ENCODE measurements at places on chromosomes 1 and 21. TPM values are rescaled to one million over a fixed set of nuclear protein-coding genes. Genes with fewer than 3 reads are reported as not detected.

- DNase-seq, result no peak
Observed at GRCh38 chr21:26965040-26965906, 1.6 kb downstream of the ADAMTS5 start.

DNA sequence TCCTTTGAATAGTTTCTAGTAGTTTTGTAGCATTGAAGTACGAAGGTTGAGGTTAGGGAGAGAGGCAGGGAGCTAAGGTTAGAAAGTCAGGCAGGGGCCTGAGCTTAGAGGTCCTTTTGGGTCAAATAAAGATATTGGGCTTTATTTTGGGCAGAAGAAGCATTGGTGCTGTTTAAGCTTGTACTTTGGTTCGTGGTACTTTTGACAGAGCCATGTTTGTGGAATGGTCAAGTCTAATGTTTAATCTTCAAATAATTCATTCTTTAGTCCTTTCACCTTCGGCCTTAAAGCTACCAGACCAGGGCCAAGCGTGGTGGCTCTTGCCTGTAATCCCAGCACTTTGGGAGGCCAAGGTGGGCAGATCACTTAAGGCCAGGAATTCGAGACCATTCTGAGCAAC is 12.5 kb downstream of the FGGY start:
- no peak for DNase-seq

DNA sequence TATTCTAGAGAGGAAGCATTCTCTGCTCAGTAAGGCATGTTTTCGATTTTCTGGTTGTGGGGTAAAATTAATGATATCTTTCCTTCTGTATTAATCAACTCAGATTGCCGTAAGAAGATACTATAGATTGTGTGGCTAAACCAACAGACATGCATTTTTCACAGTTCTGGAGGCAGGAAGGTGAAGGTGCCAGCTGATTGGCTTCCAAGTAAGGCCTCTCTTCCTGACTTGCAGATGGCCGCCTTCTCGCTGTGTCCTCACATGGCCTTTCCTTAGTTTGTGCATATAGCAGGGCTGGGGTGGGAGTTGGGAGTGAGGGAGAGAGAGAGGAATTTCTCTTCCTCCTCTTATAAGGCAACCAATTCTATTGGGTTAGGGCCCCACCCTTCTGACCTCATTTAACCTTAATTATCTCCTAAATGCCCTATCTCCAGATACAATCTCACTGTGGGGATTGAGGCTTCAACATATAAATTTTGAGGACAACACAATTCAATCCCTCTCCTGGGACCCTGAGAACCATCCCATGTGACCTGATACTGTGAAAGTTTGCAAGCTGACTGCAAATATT is 52.3 kb upstream of the MRPS6 start:
- no peak for DNase-seq

DNA sequence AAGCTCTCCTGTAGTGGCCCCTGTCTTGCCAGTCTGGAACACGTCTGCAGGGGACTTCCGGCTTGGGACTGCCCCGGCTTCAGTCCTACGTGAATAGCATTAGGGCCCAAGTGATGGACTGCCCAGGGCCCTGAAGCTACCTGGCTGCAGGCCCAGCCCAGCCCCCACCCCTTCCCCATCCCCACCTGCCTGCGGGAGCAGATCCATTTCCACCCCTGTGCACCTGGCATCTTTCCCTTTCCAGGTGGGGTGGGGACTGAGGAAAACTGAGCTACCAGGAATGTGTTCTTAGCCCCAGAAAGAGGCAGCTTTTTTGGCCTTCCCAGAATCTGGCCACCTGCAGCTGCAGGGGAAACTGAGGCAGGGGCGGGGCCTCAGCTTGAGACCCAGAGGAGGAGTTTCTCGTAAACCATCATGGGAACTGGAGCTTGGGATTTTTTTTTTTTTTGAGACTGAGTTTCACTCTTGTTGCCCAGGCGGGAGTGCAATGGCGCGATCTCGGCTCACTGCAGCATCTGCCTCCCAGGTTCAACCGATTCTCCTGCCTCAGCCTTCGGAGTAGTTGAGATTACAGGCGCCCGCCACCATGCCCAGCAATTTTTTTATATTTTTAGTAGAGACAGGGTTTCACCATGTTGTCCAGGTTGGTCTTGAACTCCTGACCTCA is 3.2 kb downstream of the EDN2 start:
- no peak for DNase-seq

DNA sequence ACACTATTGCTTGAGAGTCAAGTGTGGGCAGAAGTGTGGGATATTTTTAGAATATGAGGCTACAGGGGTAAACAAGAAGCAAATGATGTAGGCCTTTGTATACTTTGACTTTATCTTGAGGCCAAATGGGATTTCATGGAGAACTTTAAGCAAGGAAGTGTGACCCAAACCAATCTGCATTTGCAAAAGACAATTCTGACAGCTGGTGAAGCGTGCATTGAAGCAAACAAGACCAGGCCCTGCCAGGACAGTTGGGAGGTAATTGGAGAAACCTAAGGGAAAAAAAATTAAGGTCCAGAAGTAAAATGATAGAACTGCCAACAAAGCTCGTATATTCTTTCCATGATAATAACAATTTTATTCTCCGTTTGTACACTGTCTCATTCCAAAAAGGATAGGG is 168.3 kb downstream of the TM2D1 start:
- no peak for DNase-seq

DNA sequence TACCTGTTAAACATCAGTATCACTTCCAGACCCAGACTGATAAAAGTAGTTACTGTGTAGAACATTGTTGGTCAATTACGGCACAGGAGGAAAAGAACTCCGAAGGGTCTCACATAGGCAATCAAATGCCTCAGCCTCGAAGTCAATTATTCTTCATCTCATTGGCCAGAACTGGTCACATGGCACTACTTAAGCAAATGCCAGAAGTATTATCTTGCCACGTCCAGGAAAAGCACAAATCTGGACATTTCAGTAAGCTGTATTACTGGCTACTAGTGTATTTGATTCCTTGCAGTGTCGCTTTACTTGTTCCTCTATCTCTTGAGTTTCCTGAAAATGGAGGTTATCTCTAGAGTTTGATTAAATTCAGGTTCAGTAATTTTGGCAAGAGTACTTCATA is 24.4 kb downstream of the DIO1 start:
- DNase-seq, result no peak

DNA sequence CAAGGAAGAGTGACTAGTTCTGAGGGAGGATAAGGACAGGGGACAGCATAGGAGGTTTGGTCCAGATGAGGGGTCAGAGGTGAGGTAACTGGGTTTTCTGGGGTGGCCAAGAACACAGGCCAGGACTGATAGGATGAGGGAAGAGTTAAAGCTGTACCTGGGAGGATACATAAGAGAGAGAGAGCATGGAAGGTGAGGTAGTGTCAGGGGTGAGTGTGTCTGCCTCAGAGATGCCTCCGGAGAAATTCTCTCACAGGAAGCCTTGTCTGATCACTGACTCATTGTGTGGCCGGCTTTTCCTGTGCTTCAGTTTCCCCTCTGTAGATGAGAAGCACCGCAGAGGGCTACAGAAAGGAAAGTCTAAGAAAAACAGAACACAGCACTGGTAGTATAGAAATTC is 40.2 kb downstream of the FASLG start:
- peak; percentile 82 for DNase-seq

Gene PPIAL4G
- total RNA-seq, result 0.86 TPM

Gene HTR1D
- not detected for total RNA-seq

Gene COL9A2
- total RNA-seq, result 7.2 TPM

Gene CR1
- total RNA-seq, result not detected

Gene DDR2
- 0.15 TPM for total RNA-seq

Gene ATP6V1G3
- total RNA-seq, result not detected
